ENCODE measurements at places on chromosomes 11 and 22.

GRCh38 chr11:69087811-69088210 is 39.1 kb downstream of the TPCN2 start:
- DNase-seq: no peak

GRCh38 chr11:121589946-121590537 is 137.3 kb upstream of the SORL1-AS1 start:
- no peak for DNase-seq

DNA sequence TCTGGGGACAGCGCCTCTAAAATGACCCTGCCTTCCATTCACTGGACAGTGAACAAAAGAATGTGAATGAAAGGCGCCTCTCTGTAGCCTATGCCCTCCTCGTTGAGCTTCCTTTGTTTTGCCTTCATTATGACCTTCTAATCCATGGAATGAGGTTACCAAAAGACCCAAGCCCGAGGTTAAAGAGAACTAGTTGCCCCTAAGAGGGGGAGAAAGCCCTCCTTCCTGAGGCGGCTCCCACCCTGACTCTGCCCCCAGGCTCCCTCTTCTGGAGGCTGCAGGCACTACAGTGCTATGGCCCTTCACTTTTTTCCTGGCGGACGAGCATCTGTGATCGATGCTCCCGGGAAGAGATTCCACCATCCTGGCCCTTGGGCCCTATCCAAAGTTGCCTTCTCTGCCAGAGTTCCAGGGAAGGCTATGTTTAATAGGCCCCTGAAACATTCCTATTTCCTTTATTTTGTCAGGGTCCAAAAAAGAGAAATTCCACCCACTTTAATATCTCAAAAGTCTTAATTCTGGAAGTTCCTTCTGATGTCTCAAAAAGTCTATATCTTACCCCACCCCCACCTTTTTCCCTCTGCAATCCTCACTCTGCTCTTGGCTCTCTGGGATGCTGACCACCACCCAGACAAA is 147.3 kb downstream of the FEZ1 start:
- no peak for DNase-seq

GRCh38 chr11:67627441-67627811 is 2.3 kb downstream of the NUDT8 start:
- DNase-seq: no peak

GRCh38 chr22:17754233-17754925 is 19.9 kb downstream of the BID start:
- no peak for DNase-seq

DNA sequence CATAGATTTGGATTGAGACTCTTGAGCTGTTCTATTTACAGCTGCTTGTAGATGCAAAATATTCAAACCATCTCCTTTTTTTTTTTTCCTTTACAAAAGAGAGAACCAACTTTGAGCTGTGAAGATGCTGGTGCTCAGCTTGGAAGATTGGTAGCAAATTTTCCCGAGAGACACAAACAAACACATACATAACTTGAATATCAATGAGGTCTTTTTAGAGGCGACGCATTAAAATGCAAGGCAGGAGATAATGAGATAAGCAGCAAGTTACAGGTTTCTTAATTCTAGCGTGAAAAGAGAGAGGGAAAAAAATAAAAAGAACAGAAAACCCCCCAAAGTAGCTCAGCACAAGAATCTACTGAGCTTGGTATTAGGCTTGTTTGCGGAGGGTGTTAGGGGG is 247.0 kb upstream of the SORL1-AS1 start:
- no peak for DNase-seq

GRCh38 chr22:22657712-22658111 is 13.3 kb downstream of the GGTLC2 start:
- DNase-seq: no peak

DNA sequence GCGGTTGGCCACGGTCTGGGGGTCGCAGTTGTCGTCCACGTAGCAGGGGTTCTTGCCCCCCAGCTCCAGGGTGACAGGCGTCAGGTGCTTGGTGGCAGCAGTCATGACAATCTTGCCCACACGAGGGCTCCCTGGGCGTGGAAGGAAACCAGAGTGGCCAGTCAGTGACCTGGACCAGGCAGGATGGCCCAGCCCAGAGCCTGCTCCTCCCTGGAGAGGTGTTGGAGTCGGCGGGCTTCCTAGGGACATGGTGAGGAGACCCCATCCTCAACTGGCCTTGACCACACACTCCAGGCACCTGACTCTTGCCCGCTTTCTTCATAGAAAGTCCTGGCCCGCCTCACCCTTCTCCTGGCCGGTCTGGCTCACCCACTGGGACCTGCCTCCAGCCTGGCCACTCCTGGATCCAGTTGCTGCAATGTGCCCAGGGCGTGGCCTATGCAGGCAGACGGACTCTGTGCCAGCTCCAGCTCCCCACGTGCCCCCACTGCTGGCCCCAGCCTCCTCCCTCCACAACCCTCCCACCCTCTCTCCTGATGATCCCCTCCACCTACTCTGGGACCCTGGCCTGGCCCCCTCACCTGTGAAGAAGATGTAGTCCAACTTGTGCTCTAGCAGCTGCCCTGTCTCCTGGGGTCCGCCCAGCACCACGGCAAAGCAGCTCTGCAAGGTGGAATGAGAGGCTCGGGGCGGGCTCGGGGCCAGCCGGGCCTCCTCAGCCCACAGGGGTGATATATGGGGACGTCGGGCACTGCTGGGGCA is 8.7 kb downstream of the ALDH3B2 start:
- no peak for DNase-seq

GRCh38 chr11:80009081-80009480 is 568.3 kb upstream of the TENM4 start:
- DNase-seq: no peak

DNA sequence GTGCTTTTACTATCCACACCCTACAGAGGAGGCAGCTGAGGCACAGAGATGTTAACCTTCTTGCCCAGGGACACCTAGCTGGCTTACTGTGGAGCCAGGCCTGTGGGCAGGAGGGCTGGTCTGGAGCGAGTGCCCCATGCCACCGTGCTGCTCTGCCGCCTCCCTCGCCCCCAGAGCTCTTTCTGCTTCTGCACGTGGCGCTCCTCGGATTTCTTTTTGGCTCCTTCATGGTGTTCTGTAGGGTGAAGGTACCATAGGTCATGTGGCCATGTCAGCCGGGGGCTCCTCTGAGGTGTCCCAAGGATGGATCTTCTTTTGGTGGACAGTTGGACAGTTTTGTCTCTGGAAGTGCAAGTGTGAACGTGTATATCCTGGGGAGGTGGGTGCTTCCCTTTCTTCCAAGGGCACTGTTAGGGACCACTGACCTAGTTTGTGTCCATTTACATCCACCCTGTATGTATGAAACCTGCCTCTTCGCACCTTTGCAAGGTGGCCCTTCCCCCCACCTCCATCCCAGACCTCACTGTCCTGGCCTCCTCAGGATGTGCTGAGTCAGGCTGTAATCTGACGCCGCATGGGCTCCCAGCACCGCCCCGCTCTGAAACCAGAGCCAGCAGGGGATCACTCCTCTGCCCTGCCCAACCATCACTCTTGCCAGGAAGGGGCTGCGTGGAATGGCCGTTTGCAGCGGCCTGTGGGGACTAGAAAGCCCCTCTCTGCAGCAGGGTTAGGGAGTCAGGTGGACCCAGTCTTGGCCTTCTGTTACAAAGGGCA is 31.7 kb downstream of the POLR3H start:
- peak; percentile 40 for DNase-seq

DNA sequence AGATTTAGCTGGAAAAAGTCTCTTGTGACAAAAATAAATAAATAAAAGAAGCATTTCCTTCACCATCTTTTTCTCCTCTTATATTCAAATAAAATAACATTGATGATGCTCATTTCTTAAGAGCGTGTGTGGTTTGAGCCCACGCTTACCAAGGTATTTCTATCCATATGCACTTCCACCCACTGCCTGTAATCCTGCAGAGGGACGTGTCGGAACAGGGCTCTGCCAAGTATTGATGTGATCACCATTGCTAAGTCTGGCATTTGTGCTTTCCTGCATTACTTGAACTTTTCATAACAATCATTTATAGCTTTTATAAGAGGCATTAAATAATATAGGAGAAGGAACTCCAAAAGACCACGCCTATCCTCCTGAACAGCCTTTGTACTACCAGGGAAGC is 107.6 kb downstream of the SHANK2 start:
- no peak for DNase-seq

GRCh38 chr11:47021527-47021818 is 84.9 kb downstream of the CSTPP1 start:
- no peak for DNase-seq

DNA sequence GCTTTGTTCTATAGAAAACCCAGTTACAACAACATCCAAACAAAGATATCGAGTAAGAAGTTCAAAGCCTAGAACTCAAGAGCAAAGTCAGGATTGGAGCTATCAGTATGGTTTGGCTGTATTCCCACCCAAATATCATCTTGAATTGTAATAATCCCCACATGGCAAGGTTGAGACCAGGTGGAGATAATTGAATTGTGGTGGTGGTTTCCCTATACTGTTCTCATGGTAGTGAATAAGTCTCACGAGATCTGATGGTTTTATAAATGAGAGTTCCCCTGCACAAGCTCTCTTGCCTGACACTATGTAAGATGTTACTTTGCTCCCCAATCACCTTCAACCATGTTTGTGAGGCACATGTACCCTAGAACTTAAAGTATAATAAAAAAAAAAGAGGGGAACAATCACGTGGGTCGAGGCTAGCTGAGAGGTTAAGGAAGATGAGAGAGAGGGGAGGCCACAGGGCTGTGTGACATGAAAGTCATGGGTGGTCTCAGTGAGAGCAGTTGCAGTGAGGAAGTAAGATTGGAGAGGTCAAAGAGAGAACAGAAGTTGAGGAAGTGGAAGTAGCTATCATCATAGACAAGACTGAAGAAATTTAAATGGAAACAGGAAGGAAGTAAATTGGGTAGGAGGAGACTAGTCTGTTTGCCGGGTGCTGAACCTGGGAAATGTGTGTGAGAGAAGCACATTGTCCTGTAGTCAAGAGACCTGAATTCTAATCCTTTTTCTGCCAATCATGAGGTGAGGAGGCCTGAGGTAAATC is 80.1 kb upstream of the CD44 start:
- DNase-seq: no peak

DNA sequence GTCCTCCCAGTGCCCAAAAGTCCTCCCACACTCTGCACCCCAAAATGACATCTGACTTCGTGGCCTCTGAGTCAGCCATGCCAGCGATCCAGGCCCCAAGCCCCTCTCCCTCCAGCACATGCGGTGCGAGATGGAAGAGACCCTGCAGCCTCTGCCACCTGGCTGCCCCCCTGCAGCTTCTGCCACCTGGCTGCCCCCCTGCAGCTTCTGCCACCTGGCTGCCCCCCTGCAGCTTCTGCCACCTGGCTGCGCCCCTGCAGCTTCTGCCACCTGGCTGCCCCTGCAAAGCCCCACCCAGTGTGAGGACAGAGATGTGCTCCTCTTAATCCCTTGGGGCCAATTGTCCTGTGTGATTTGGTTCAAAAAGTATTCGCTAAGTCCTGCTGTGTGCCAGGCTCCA is 68.0 kb downstream of the WNT7B start:
- no peak for DNase-seq

GRCh38 chr11:128964463-128964930 is 21.8 kb upstream of the TP53AIP1 start:
- DNase-seq: no peak

DNA sequence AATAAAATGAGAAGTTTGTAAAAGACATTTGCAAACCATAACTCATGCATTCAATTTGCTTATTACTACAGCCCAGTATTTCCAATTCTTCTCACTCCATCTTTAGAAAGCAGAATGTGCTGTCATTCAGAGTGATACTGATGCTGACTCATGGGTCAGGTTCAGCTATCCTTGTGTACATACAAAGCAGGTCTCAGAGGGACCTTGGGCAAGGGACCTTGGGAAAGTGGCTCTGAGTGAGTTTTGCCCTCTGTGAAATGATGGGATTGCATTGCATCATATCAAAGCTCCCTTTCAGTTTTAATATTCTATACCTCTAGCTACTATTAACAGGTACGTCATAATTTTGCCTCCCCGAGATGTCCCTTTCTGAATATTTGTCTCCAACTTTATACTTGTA is 848.7 kb downstream of the OPCML start:
- DNase-seq: no peak

GRCh38 chr11:15726893-15727519 is 612.3 kb downstream of the INSC start:
- DNase-seq: no peak

DNA sequence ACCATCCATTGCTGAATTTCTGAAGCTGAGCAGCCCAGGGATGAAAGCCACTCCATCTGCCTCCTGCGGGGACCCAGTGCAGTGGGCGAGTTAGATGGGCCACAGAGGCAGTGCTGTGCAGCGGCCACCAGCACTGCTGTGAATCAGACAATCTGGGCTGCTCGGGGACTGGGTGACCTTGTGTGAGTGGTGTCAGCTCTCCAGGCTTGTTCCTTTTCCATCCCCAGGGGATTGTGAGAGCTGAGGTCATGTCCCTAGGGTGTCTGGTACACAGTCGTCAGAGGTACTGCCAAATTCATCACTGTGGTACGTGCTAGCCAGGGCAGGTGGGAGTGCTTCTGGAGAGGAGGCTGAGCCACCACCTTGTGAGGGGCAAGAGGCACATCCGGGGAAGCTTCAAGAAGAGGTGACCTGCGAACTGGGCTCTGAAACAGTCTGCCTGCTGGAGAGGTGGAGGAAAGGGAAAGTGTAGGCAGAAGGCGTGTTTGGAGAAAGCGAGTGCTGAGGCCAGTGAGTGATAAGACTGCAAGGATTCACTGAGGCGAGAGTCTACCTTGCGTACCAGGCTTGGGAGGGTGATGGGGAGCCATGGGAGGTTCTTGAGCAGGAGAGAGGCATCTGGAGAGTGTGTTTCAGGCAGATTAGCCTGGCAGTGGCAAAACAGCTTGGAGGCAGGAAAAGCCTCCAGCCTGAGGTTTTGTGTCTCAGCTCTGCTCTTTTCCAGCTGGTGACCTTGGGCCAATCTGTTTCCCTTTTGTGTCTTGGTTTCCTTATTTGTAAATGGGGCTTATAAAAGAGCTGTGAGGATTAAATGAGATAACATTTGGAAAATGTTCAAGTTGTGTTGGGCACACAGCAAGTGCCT is 22.7 kb downstream of the CACNA1I start:
- DNase-seq: peak; percentile 33

DNA sequence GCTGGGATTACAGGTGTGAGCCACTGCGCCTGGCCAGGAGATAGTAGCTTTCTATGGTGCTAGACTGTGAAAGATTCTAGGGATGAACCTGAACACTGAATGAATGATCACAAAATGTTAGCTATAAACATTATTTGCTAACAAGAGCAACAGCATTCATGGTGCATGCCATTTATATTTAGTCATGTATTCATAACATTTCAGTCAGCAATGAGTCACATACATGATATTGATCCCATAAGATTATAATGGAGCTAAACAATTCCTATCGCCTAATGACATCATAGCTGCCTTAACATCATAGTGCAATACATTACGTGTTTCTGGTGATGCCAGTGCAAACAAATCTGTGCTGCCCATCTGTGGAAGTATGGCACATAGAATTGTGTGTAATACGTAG is 164.1 kb downstream of the ARHGAP42 start:
- no peak for DNase-seq

- peak; percentile 42 for DNase-seq
Observed at GRCh38 chr11:68149417-68149816, 28.2 kb upstream of the CHKA start.
